ENCODE measurements at places on chromosomes 4 and X.

DNA sequence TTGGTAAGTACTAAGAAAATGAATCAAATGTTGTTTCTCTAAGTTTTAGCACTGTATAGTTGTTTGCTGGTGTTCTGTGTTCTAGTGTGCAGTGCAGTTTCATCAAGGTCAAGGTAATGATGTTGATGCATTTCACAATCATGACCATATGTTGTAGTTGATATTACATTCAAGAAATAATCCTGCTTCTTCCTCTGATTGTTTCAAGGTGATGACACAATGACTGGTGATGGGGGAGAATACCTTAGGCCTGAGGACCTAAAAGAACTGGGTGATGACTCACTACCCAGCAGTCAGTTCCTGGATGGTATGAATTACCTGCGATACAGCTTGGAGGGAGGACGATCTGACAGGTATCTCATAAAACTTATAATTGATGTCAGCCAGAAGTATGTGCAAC is 261.6 kb downstream of the ANK2 start:
- no peak for DNase-seq

GRCh38 chrX:84956304-84956703 is 47.4 kb upstream of the APOOL start:
- DNase-seq, result no peak

DNA sequence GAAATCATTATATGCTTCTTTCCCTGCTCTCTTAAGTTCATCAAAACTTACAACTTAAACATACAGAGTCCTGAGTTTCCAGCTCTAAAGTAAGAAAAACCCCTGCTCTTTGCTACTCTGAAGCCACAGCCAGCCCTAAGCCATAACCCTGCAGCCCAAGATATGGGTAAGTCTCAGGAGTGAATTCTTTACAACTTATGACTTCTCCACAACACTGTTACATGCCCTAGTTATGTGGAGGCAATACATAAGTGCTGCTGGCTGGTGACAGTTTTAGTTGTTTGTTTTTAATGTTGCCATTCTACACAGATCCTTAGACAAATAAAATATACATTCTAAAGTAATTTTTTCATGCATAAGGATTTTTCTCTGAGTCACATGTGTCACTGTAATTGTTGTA is 100.2 kb downstream of the FBXO8 start:
- no peak for DNase-seq

- no peak for DNase-seq
Observed at GRCh38 chr4:74038425-74039314, at the start of gene CXCL3. Gene CXCL3 (minus strand): TSS chr4:74038689. CDS start chr4:74038611, 78 bp downstream.

DNA sequence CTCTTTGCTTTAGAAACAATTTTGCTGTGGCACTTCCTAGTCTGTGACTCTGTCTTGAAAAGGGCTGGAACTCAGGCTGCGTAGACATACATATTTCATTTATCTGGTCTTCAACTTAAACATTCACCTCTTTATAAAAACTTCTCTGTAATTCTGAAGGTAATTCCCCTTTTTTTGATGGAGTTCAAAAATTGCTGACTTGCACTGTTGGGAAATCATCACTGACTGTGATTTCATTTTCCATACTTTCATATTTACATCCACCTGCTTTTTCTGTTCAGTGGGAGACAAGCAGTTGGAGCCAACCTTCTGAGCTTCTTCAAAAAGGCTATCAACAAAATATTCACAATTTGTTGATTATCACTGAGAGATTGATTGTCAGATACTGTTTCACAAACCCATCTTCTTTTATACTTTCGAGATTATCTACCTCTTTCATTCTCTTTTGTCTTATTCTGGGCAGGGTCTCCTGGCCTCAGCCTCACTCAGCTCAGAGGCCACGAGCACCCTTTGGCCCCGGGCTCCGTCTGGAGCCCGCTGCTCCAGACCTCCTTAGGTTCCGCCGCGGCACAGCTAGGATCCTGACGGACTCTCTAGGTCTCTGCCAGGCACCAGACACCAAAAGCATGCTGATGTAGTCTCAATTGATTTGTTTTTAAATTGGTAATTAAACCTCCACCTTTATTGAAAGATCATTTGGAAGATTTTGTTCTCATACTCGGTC is 39.7 kb upstream of the UGT2B17 start:
- DNase-seq, result no peak

GRCh38 chr4:112766422-112766821 is 129.5 kb downstream of the LARP7 start:
- DNase-seq, result no peak

DNA sequence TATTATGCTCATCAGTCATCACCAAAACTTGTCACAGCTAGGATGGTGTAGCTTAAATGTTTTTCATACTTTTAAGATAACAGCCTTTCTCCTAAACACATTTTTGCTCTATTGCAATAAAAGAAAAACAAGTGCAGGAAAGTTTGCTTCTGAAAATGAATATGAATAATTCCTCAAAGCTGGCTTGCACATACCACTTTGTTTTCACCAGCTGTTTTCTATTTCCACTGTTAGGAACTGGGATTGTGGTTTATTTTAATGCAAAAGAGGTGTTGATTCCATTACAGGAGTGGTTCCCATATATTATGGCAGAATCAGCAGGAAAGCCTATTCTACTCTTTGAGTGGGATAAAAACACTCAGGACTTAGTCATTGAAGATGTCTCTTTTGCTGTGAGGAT is 145.9 kb downstream of the PPA2 start:
- DNase-seq, result no peak

- DNase-seq, result no peak
Observed at GRCh38 chrX:69290292-69290691, 125.0 kb upstream of the PJA1 start.

- DNase-seq, result no peak
Observed at GRCh38 chr4:55358668-55359067, 12.6 kb downstream of the SRD5A3 start.

GRCh38 chr4:91280551-91281290 is 1023.0 kb upstream of the GRID2 start:
- no peak for DNase-seq

- no peak for DNase-seq
Observed at GRCh38 chr4:76951672-76952010, 2.1 kb downstream of the SEPTIN11 start.

GRCh38 chrX:47171996-47172395 is 21.6 kb upstream of the UBA1 start:
- no peak for DNase-seq

GRCh38 chr4:168167714-168168284 is 75.5 kb downstream of the ANXA10 start:
- DNase-seq, result no peak

DNA sequence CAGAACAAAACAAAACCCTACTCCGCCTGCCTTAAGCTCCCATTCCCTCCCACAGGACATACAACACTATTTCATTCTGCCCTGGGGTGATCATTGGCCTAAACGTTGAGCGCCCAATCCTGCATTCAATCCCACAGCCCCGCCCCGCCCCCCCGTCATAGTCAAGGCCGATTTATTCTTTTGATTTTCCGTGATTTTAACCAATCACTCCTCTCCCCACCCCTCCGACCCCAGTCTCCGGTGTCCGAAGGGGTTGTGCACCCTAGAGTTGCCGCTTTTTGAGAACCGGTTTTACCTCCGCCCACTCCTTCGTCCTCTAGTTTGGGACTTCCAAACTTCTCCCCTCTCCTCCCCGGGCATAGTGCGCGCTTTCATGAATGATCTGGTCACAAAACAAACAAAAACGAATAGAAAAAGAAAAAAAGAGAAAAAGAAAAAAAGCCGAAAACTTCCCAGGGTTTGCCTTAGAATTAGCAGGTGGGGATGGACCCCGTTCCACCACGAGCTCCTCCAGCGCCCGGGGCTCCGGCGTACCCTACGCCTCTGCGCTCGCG is 446 bp upstream of the UBE2A start:
- no peak for DNase-seq

- DNase-seq, result no peak
Observed at GRCh38 chr4:173420324-173420752, 21.4 kb upstream of the SCRG1 start.

Measured in activated CD4-positive, alpha-beta T cell treated with anti-CD3 and anti-CD28 coated beads, Interleukin-2, amount 50 U/mL, for 1 hour (primary cell).